Dorsolateral prefrontal cortex (tissue), 122 donors: ENCODE measurements at places on chromosomes 1 and 21. TPM values are rescaled to one million over a fixed set of nuclear protein-coding genes. Genes with fewer than 3 reads are reported as not detected.

The HSPB7 gene
- total RNA-seq = 0.98 TPM

The GNAT2 gene
- not detected for total RNA-seq

The NR5A2 gene
- not detected for total RNA-seq

The ZNF683 gene
- total RNA-seq = not detected

The CA14 gene
- 6.4 TPM for total RNA-seq

The DENND1B gene
- total RNA-seq = 21.5 TPM

The RHBDL2 gene
- total RNA-seq = 6.5 TPM

The RGS4 gene
- 129 TPM for total RNA-seq

The CD247 gene
- 4.0 TPM for total RNA-seq

The AMY1A gene
- not detected for total RNA-seq

The DENND2C gene
- total RNA-seq = 2.1 TPM

The GPN2 gene
- 28.2 TPM for total RNA-seq

The ANGPTL3 gene
- not detected for total RNA-seq
